ENCODE measurements at places on chromosomes 4 and X.
A peak's percentile ranks its signal among the peaks of the same experiment; 100 is the strongest.

DNA sequence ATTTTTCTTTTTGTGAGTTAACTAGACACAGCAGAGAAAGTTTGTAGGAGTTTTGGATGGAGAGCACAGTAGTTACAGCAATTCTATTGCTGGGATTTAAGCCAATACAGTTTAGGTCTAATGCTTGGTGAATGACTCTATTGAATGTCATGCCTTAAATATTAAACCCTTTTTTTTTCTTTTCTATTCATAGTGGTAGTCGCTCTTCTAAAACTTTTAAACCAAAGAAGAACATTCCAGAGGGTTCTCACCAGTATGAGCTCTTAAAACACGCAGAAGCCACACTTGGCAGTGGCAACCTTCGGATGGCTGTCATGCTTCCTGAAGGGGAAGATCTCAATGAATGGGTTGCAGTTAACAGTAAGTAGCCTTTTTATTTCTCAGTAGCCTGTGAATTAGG, 34.8 kb upstream of the DCK start:
- DNase-seq: no peak

- DNase-seq: no peak
Observed at GRCh38 chrX:127112726-127113125, 293.2 kb downstream of the PRR32 start.

GRCh38 chr4:3443750-3444309, 2.1 kb downstream of the HGFAC start:
- no peak for DNase-seq

DNA sequence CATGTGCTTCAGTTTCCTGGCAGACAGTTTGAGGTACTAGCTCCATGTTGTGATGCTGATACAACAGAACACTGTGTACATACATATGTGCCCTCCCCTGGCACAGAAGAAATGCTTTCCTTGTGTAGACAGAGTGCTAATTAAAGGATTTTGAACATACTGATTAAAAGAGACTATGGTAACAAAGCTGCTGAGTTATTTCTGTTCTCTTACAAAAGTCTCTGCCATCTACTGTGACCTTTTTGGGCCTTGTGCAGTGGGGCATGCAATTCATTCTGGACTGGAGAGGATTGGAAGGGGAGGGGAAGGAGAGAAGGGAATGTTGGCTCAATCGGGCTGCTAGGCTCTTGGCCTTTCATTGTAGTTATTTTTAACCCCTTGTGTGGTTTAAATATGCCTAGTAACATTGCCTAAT, 6.0 kb downstream of the PDLIM5 start:
- no peak for DNase-seq

DNA sequence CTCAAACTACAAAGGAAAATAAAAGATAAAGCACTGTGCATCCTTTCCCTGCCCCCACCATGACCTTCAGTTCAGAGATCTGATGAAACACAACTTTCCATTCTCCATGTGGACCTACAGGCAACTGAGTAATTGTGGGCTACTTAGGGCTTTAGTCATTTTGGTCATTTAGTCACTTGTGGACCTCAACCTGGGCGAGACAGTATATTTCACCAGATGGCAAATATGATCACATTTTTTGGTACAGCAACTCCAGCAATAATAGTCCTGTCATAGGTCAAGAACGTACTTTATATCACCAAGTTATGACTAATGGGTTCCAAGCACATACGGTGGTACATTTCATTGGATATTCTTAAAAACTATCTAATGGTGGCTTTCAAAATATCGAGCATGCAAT, 141.2 kb downstream of the PDGFC start:
- no peak for DNase-seq

DNA sequence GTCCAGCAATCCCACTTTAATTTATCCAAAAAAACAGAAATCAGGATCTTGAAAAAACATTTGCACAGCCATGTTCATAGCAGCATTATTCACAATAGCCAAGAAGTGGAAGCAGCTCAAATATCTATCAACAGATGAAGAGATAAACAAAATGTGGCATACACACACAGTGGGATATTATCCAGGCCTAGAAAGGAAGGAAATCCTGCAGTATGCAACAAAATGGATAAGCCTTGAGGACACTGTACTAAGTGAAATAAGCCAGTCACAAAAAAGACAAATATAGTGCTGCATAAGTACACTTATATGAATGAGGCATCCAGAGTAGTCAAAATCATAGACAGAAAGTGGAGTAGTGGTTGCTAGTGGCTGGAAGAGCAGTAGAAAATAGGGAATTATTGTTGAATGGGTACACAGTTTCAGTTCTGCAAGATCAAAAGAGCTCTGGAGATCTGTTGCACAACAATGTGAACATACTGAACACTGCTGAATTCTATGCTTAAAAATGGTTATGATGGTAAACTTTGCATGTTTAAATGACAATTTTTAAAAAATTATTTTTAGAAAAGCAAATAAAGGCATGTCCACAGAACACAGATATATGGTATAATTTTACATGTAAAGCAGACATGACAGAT, 25.6 kb downstream of the CHM start:
- no peak for DNase-seq

GRCh38 chr4:87957061-87957460, 18.5 kb upstream of the SPP1 start:
- no peak for DNase-seq

- DNase-seq: no peak
Observed at GRCh38 chr4:119103263-119103662, 32.4 kb upstream of the MYOZ2 start.

GRCh38 chrX:141314441-141314840, 72.1 kb upstream of the SPANXC start:
- no peak for DNase-seq

DNA sequence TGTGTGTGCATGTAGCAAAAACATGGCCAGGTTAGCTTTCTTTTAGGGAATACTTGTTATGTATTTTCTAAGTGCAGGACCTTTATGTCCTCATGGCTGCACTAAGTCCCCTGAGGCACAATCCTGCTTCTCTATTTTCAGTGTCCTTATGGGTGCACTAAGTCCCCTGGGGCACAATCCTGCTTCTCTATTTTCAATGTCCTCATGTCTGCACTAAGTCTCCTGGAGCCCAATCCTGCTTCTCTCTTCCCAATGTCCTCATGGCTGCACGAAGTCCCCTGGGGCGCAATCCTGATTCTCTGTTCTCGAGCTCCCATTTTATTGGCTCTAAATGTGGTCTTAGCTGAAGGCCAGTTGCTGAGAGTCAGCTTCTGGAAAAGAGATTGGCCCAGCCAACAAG, 49.7 kb upstream of the GPRIN3 start:
- DNase-seq: no peak

DNA sequence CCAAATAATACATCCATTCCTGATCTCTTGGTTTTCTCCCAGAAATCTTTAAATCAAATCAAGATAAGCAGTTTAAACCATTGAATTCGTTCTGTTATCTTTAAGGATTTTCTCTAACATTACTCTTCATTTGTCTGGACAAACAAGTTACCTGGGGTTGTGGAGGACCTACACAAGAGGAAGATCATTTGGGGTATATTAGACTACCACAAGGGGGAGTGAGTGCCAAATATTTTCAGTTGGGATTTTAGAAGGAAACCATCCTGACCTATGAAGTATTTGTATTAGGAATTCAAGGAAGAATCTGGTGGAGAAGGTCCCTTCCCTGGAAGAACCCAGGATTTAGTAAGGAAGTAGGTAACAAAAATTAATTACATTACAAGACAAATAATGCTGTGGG, 12.0 kb upstream of the DCHS2 start:
- DNase-seq: no peak

- DNase-seq: no peak
Observed at GRCh38 chr4:130760246-130760645, 1664.3 kb downstream of the C4orf33 start.

- no peak for DNase-seq
Observed at GRCh38 chrX:20350596-20350995, 83.9 kb upstream of the RPS6KA3 start.

- no peak for DNase-seq
Observed at GRCh38 chr4:60296386-60296785, 903.7 kb upstream of the ADGRL3 start.

DNA sequence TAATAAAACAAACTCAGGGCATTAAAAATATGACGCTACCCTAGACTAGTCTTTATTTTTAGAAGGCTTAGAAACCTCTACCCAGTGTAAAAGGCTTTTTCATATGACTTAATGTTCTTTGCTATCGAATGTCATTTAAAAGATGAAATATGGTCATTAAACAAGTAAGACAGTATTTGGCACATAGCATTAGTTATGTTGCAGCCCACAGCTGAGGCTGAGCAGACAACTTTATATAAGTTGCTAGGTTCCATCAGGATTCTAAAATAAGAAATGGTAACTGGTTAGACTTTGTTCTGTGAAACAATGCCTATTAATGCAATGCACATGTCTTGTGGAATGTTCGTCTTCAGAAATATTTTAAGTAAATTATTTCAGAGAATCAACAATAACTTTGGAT, 10.4 kb upstream of the PRSS12 start:
- DNase-seq: no peak

- no peak for DNase-seq
Observed at GRCh38 chr4:99714179-99714578, 56.6 kb upstream of the C4orf54 start.

DNA sequence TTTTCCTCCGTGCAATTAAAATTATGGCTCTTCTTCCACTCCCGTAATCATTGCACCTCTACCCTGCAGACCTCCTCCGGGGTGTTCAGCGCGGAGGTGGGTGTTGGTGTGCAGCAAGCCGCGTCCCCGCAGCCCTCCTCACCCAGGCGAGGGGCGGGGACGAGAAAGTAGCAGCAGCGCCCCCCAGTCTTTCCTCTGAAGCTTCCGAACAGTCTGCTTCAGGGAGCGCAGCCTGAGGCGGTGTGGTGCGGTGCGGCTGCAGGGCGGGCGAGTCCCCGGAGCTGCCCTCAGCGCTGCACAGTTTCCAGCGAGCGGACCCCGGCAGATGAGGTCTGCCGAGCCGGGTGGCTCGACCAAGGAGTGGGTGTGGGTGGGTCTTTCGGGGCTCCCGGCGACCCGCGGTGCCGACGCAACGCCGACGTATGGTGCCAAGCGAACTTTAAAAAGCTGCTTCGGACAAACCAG, at the start of gene FRAS1:
Gene FRAS1 (plus strand): TSS at position 189 of the 465 bp plus-strand sequence. CDS start 687 bp downstream, outside the sequence.
- DNase-seq: peak; percentile 5

GRCh38 chrX:101415180-101416145, 7.4 kb downstream of the HNRNPH2 start:
- DNase-seq: peak; percentile 74

GRCh38 chrX:145848448-145848847, 30.8 kb downstream of the SLITRK2 start:
- no peak for DNase-seq

- peak; percentile 78 for DNase-seq
Observed at GRCh38 chr4:104860238-104861123, 286.2 kb upstream of the TET2 start.

GRCh38 chrX:103797691-103798090, 21.1 kb downstream of the PLP1 start:
- no peak for DNase-seq

GRCh38 chrX:18549643-18550042, 122.3 kb downstream of the RS1 start:
- no peak for DNase-seq

- no peak for DNase-seq
Observed at GRCh38 chr4:38009421-38009820, 49.2 kb downstream of the PTTG2 start.

DNA sequence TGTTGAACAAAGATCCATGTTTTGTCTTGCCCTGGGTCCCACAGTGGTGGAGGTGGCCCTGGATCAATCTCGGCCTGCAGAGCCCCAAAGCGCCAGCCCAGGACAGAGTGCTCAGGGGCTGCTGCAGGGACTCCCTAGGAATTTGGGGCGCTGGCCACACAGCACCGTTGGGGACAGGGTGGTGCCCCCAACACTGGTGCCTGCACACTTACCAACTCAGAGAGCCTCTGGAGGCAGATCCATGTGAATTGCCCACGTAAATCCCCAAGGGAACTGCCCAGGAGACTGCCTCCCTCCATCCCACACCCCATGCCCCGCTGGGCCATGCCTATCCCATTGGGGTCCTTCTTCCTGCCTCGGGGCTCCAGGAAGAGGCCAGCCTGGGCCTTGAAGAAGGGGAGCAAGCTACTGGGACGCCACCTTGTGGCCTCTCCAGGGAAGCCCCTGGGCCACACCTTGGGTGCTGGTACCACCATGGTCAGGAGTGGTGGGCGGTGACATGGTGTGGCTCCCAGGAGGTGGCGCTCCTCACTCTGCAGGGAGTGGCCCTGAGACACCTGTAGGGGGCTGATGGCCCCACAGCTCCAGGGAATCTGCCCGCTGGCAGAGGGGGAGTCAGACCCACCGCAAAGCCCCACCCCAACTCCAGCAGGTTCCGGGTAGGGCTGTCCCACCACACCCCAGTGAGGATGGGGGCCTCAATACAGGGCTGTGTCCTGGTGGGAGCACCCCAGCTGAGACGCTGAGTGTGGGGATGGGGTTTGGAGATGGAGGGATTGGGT, 22.8 kb downstream of the CFAP99 start:
- peak; percentile 85 for DNase-seq

DNA sequence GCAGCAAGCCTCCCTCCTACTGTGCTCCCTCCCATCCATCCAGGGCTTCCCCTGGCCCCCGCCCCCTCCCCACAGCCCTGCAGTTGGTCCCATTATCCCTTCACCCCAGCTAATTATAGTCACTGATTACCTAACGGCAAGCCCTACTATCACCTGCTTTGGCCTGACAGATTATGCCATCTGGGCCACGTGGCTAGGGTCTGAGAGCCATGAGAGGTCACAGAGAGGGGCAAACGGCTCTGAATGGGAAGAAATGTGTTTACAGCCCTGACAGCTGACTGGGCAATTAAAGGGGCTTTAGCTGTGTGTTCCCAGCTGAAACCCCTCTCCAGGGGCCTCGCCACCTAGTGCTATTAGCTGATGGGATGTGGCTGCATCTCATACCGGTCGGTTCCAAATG, 134.4 kb upstream of the CPEB2 start:
- DNase-seq: no peak

- no peak for DNase-seq
Observed at GRCh38 chr4:95541889-95542607, 6.7 kb downstream of the UNC5C start.

DNA sequence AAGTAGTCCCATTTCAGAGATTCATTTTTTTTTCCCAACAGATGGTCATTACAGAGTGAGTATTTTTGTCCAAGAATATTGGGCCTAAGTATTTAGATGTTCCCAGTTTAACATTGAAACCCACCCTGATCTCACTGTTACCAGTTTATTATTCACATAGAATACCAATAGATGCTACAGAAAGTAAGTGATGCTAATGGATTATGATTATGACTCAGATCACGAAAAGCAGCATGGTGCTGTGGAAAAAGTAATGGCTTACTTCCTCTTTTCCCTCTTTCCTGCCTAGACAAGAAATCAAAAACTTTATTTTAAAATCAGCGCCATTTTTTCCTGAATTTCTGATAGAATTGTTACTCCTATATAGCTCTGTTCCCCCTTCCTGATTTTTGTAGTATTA, 51.9 kb downstream of the GSPT2 start:
- DNase-seq: no peak

DNA sequence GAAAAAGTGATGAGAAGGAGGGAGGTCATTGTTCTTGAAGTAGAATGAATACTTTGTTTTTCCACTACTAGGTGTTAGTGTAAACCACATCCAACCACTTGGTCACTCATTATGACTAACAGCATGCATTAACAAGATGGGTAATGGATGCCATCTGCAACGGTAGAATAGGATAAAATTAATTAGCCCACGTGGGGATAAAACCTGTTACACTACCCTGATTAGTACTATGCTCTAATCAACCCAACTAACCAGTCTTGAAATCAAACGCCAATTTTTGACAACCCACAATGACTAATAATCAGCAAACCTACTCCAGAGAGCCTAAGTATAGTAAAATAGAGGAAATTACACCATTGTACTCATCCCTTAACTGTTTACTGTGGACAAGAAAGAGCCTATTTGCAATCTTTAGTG, 93.4 kb upstream of the MCF2 start:
- DNase-seq: no peak

All from activated CD4-positive, alpha-beta T cell treated with anti-CD3 and anti-CD28 coated beads, Interleukin-2, Interleukin-6, amounts not matched to agents 100 ng/mL and 50 ng/mL, durations not matched to agents 16 hours and 8 hours (primary cell).